ENCODE measurements at places on chromosomes 1 and 21.

DNA sequence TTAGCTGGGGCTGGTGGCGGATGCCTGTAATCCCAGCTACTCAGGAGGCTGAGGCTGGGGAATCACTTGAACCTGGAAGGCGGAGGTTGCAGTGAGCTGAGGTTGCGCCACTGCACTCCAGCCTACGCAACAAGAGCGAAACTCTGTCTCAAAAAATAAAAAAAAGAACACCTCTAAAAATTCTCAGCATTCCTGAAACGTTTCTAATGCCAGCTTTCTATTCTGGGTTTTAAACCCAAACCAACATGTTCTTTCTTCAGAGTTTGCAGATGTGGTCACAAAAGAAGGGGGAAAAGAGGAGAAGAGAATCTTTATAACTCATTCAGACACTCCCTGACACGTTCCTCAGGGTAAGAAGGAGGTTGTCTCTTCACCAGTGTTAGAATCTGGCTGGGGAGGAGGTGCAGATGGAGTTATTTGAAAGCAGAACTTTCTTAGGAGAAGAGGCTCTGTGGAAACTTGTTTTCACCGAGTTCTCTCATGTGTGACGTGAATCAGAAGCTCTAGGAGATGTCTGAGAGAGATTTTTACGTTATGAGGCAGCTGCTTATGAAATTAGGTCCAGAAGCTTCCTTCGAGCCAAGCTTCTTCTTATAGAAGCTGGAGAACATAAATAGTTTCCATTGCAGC is 17.8 kb upstream of the CNR2 start:
- DNase-seq: no peak

DNA sequence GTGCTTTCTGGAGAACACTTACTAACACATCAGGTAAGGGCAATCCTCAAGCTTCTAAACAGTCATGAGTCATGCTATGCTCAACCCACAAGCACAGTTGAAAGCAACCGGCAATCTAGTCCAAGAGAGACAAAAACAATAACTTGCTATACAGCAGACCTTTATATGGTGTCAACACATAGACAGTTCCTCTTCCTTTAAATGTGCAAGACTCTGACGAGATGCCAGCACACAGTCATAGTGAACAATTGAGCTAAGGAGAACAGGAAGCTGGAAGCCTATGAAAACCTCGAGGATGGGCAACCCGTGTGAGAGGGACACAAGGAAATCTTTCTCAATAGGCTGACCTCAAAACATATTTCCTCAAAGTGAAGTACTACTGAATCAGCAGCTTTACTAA is 5.3 kb downstream of the ADIPOR1 start:
- DNase-seq: peak; percentile 67

GRCh38 chr21:30718239-30718909 is at the start of gene KRTAP21-3:
Gene KRTAP21-3, minus strand, starts transcription at chr21:30718777. Its CDS starts 18 bp downstream, at chr21:30718759.
- DNase-seq: no peak

DNA sequence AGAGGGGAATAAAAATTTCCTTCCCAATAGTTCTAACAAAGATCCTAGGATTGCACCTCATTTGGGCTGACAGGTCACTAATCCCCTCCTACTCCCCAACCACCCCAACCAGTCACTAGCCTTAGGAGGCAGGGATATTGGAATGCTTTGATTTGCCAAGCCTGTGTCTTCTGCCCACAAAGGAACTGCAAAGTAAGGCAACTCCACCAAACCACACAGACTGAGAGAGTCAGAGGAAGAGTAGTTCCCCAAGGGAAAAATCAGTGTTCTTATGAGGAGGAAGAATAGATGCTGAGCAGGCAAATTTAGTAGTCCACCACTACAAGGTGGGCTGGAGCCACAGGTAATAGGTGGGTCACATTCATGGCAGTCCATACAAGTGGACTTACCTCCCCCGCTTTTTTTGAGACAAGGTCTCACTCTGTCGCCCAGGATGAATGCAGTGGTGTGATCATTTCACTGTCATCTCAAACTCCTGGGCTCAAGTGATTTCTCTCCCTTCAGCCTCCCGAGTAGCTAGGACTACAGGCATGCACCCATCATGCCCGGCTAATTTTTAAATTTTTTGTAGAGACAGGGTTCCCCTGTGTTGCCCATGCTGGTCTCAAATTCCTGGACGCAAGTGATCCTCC is 3.7 kb upstream of the TMEM39B start:
- no peak for DNase-seq

DNA sequence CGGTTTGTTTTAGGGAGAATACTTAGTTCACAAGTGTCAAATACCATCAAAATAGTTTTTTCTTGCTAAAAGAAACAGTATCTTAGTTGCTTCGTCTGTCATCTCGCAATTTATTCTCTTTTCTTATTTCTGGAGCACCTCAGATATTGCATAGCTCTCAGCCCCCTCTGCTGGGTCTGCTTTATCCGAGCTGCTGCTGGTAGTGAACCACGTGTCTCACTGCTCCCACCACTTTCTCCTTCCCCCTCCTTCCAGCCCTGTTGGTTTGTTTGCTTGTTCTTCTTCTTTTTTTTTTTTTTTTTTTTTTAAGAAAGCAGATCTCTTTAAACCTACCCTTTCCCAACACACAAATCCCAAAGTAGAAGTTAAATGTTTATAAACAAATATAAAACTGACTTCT is 170.8 kb downstream of the EDEM3 start:
- DNase-seq: no peak

GRCh38 chr1:183218971-183219615 is 33.0 kb downstream of the LAMC2 start:
- DNase-seq: peak; percentile 5

DNA sequence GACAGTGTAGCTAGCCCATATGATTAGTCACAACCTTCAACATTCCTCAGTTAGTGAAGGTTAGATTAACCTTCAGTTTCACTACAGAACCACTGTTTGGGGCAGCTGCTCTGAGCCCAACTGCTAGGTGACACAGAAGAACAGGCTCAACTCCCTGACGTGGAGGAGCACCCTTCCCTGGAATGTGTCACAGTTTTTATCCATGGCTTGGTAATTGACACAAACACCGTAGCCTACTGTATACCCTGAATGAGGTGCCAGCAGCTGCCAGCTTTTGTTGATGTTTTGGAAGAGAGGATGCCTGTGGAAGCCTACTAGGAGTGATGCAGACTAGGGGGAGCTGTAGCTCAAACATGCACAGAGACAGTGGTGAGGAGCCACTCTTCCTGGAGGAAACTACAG is 56.6 kb upstream of the CR2 start:
- no peak for DNase-seq

DNA sequence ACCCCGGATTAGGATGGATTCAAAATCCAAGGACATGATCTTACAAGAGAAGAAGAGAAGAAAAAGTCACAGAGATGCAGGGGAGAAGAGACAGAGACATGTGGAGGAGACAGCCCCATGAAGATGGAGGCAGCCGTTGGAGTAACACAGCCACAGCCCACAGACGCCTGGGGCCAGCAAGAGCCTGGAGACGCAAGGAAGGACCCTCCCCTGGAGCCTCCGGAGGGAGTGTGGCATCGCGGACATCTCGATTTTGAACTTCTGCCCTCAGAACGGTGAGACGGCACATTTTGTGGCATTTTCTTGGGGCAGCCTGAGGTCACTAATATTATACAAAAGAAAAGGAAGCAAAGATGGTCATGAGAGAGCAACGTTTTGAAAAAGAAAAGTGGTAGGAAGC is 28.8 kb downstream of the ABCG1 start:
- DNase-seq: no peak

DNA sequence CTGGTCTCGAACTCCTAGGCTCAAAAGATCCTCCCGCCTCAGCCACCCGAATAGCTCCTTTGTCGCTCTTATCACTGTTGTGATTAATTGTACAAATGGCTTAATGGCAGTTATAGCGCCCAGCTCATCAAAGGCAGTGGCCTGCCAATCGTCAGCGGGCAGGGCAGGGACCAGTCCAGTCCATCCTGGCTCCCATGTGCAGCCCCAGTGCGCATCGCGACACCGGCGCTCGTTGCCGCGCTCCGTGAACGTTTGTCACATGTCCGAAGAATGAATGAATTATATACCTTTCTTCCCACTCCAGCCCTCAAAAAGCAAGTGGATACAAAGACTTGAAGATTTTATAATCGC is 18.4 kb downstream of the MTX1 start:
- no peak for DNase-seq

GRCh38 chr1:42847111-42847595 is 740 bp downstream of the ZNF691 start:
- no peak for DNase-seq

GRCh38 chr1:95778217-95778616 is 544.2 kb downstream of the RWDD3 start:
- no peak for DNase-seq

GRCh38 chr1:14539309-14539708 is 59.2 kb upstream of the KAZN start:
- no peak for DNase-seq

Measured in CD4-positive, alpha-beta T cell (primary cell).